Activated CD4-positive, alpha-beta T cell treated with anti-CD3 and anti-CD28 coated beads, Interleukin-2, amount 10 ng/mL, durations not matched to agents 24 days and 14 days (primary cell): ENCODE measurements at places on chromosomes 5 and 9. TPM values are rescaled to one million over a fixed set of nuclear protein-coding genes. Genes with fewer than 3 reads are reported as not detected.
A peak's percentile ranks its signal among the peaks of the same experiment; 100 is the strongest.

- no peaks in the 10 kb centered on the region for H3K36me3 ChIP-seq
- H3K4me3 ChIP-seq = no peak overlapping the region
- DNase-seq = peak; percentile 88
- no peak overlapping the region for H3K27ac ChIP-seq
Observed at GRCh38 chr9:38160613-38161215, 91.7 kb upstream of the SHB start.

GRCh38 chr9:115212125-115212605, 94.2 kb upstream of the TNC start:
- H3K27ac ChIP-seq = no peak overlapping the region
- H3K4me3 ChIP-seq = no peak overlapping the region
- peaks cover 24% of the 10 kb centered on the region for H3K27me3 ChIP-seq
- no peak for DNase-seq
- peaks cover 15% of the 10 kb centered on the region for H3K4me1 ChIP-seq

GRCh38 chr9:127863191-127863621, 8.7 kb upstream of the ENG start:
- H3K4me1 ChIP-seq = peaks cover 31% of the 10 kb centered on the region
- no peaks in the 10 kb centered on the region for H3K27me3 ChIP-seq
- no peak for DNase-seq
- H3K4me3 ChIP-seq = no peak overlapping the region

- H3K27ac ChIP-seq = peak overlapping the region; percentile 17
- H3K27me3 ChIP-seq = no peaks in the 10 kb centered on the region
- H3K4me3 ChIP-seq = no peak overlapping the region
- peaks cover 17% of the 10 kb centered on the region for H3K36me3 ChIP-seq
Observed at GRCh38 chr5:96714450-96714849, 52.3 kb downstream of the CAST start.

GRCh38 chr5:67002832-67003684, 193.5 kb downstream of the CD180 start:
- no peak for DNase-seq
- H3K27me3 ChIP-seq = no peaks in the 10 kb centered on the region
- H3K4me1 ChIP-seq = peaks cover 47% of the 10 kb centered on the region
- H3K27ac ChIP-seq = no peak overlapping the region
- H3K36me3 ChIP-seq = peaks cover 16% of the 10 kb centered on the region
- no peak overlapping the region for H3K4me3 ChIP-seq

The GRIA1 gene
- not detected in 2 replicates for total RNA-seq

GRCh38 chr9:127123064-127123890, 842 bp upstream of the ANGPTL2 start:
- no peak for DNase-seq
- peaks cover 68% of the 10 kb centered on the region for H3K27me3 ChIP-seq
- H3K4me1 ChIP-seq = peaks cover 2% of the 10 kb centered on the region
- H3K4me3 ChIP-seq = no peak overlapping the region

- no peaks in the 10 kb centered on the region for H3K27me3 ChIP-seq
- DNase-seq = no peak
Observed at GRCh38 chr5:85049020-85049419, 664.3 kb upstream of the EDIL3 start.

DNA sequence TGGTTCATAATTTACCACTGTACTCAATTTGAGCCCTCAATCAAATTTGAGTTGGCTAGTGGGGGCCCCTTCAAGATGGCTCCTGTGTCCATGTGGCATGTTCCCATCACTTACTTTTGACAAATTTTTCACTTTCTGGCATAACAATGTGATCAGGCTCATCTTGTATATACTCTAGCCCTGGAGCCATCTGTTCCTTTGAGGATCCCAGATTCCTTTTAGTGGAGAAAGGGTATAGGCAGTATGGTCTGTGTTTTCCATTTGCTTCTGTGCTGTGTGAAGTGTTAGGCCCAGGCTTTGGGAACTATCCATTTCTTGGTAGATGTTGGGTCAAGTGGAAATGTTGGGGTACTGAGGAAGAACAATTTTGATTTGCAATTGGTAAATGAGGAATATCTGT, 45.7 kb downstream of the SH3GL2 start:
- no peaks in the 10 kb centered on the region for H3K27me3 ChIP-seq
- no peaks in the 10 kb centered on the region for H3K4me1 ChIP-seq
- no peak overlapping the region for H3K4me3 ChIP-seq

The RASEF gene
- total RNA-seq = not detected in 2 replicates

The PCDHGB1 gene
- 0.14 and 0.19 TPM in 2 replicates for total RNA-seq

The GM2A gene
- total RNA-seq = 15.4 and 16.0 TPM in 2 replicates

The ZBED3 gene
- total RNA-seq = 0.62 and 1.7 TPM in 2 replicates

DNA sequence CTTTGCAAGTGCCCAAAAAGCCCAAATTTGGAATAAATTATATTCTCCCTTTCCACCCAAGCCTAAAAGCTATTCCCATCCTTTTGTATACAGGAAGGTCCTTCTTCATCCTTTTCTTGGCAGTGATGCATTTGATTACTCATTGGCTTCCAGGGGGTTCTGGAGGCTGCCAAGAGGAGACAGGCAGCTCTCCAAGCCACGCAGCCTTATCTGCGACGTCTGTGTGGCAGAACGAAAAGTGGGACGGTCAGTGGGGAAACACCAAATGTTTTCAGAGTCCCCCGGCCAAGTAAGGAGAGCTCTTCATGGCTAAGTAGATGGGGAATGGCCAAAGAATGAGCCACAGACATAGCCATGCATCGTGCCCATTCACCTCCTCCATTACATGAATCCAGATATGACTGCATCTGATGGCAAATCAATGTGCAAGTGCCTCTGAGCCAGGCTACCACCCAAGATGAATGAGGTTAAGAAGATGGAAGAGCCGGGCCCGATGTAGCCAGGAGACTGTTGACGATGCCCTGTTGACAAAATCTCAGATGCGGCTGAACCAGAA, 12.1 kb downstream of the ADAM19 start:
- peak overlapping the region; percentile 44 for H3K4me3 ChIP-seq
- H3K27ac ChIP-seq = peak overlapping the region; percentile 84
- no peak for DNase-seq

The PLGRKT gene
- 53.0 and 54.4 TPM in 2 replicates for total RNA-seq

The ZDHHC11B gene
- not detected in 2 replicates for total RNA-seq
